ENCODE measurements at places on chromosomes 7 and 10.

GRCh38 chr10:129946859-129947258, 17.2 kb downstream of the EBF3 start:
- DNase-seq, result no peak

- DNase-seq, result no peak
Observed at GRCh38 chr10:62043421-62044021, 142.0 kb downstream of the ARID5B start.

GRCh38 chr7:134747326-134747725, 32.1 kb upstream of the CALD1 start:
- DNase-seq, result no peak

- DNase-seq, result no peak
Observed at GRCh38 chr7:79282882-79283602, 170.4 kb downstream of the MAGI2 start.

DNA sequence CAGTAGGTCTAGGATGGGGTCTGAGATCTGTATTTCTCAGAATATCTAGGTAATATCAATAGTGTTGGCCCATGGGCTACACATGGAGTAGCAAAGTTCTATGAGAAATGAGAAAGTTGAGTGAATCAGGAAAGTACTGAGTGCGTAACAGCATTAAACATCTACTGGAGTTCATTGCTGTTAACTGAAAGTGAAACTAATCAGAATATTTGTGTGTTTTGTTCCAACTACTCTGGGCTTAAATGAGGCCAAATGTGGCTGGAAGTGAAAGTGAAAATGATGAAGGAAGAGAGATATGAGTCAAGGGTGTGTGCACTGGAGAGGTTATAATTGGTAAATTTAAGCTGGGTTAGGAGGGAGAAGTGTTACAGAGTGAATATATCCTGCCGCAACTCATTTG, 46.5 kb downstream of the TMEM106B start:
- no peak for DNase-seq

- no peak for DNase-seq
Observed at GRCh38 chr7:51660516-51660915, 343.9 kb upstream of the COBL start.

GRCh38 chr10:106242301-106242700, 922.2 kb downstream of the SORCS1 start:
- no peak for DNase-seq

GRCh38 chr7:50207251-50207564, 97.3 kb upstream of the IKZF1 start:
- DNase-seq, result no peak

DNA sequence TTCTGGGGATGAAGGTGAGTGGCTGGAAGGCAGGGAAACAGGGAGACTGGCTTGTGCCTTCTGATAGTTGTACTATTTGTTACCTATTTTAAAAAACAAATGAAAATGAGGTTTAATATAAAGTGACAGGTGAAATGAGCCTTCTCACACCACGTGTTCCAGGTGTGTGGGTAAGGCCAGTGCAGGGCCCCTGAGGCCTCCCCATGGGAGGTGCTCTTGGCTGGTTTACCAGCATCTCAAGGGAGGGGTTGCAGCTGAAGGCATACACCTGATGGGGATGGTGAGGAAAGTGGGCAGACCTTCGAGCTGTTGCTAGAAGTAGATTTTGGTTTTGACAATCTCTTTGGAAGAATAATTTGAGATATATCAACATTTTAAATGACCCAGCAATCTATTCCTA, 103.6 kb downstream of the ARHGAP22 start:
- peak; percentile 8 for DNase-seq
